HepG2 (cell line): ENCODE measurements at places on chromosomes 1 and 21. TPM values are rescaled to one million over a fixed set of nuclear protein-coding genes. Genes with fewer than 3 reads are reported as not detected.

Gene FOXD2
- total RNA-seq: 0.07 and 0.09 TPM in 2 replicates

Gene HES2
- 0.10 and 0.11 TPM in 2 replicates for total RNA-seq

Gene SLC2A5
- total RNA-seq: 0.04 TPM in 1 of 2 replicates, not detected in the other

Gene LYPD8
- total RNA-seq: not detected in 2 replicates

Gene GBP3
- total RNA-seq: 0.32 and 0.46 TPM in 2 replicates

DNA sequence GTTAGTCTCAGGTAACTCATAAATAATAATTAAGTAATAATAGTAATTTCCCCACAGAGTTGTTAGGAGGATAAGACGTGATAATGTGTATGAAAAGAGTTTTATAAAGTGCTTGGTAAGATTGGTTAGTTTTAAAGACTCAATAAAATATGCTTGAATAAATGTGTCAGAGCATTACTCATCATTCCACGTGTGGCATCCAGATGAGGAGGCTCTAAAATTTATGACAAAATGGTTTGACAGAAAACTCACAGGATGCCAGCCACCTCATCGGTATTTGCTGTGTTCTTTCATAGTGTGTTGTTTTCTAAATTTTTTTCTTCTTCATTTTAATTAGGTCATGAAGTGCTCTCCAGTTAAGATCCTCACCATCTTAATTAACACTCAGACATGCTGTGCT, 19.1 kb upstream of the SPAG17 start:
- no peak for DNase-seq
- no peak overlapping the region for H3K4me3 ChIP-seq
- no peaks in the 10 kb centered on the region for H3K4me1 ChIP-seq
- H3K27me3 ChIP-seq: no peaks in the 10 kb centered on the region
- no peaks in the 10 kb centered on the region for H3K36me3 ChIP-seq

GRCh38 chr1:91877574-91878208, 8.3 kb downstream of the TGFBR3 start:
- no peak overlapping the region for H3K27ac ChIP-seq
- no peak overlapping the region for H3K4me3 ChIP-seq
- DNase-seq: no peak
- H3K4me1 ChIP-seq: peaks cover 97% of the 10 kb centered on the region
- H3K36me3 ChIP-seq: 0 out of 3 replicates have a peak, but pooled peaks cover 3% of the 10 kb centered on the region
- H3K27me3 ChIP-seq: no peaks in the 10 kb centered on the region

Gene WNT4
- not detected in 2 replicates for total RNA-seq

- H3K4me1 ChIP-seq: no peaks in the 10 kb centered on the region
- no peak overlapping the region for H3K4me3 ChIP-seq
- H3K36me3 ChIP-seq: no peaks in the 10 kb centered on the region
Observed at GRCh38 chr1:201551877-201552731, 13.2 kb downstream of the NAV1 start.

Gene EDARADD
- not detected in 2 replicates for total RNA-seq

GRCh38 chr21:36705679-36706481, 7.0 kb downstream of the SIM2 start:
- no peaks in the 10 kb centered on the region for H3K4me1 ChIP-seq
- H3K36me3 ChIP-seq: no peaks in the 10 kb centered on the region
- peaks cover 38% of the 10 kb centered on the region for H3K27me3 ChIP-seq
- DNase-seq: no peak
- H3K4me3 ChIP-seq: no peak overlapping the region

DNA sequence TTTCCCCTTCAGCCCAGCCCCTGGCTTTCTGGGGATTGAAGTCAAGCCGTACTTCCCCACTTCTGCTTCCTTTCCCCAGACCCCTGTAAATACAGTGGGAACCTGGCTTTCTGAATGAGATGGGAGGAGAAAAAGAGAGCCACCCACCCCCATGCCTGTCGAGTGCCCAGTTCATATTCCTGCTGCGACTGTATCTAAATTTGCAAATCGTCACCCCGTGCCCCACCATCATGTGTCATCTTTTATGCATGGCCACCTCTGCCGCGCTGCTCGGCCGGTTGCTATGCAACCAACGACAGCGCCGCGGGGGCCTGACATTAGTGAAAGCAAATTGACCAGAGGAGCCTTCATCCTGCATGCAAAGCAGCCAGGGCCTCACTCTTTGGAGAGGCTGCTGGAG, 143.0 kb downstream of the ELAVL4 start:
- H3K27ac ChIP-seq: no peak overlapping the region
- no peaks in the 10 kb centered on the region for H3K4me1 ChIP-seq
- H3K27me3 ChIP-seq: no peaks in the 10 kb centered on the region
- no peak overlapping the region for H3K4me3 ChIP-seq
- H3K36me3 ChIP-seq: no peaks in the 10 kb centered on the region
- no peak for DNase-seq

DNA sequence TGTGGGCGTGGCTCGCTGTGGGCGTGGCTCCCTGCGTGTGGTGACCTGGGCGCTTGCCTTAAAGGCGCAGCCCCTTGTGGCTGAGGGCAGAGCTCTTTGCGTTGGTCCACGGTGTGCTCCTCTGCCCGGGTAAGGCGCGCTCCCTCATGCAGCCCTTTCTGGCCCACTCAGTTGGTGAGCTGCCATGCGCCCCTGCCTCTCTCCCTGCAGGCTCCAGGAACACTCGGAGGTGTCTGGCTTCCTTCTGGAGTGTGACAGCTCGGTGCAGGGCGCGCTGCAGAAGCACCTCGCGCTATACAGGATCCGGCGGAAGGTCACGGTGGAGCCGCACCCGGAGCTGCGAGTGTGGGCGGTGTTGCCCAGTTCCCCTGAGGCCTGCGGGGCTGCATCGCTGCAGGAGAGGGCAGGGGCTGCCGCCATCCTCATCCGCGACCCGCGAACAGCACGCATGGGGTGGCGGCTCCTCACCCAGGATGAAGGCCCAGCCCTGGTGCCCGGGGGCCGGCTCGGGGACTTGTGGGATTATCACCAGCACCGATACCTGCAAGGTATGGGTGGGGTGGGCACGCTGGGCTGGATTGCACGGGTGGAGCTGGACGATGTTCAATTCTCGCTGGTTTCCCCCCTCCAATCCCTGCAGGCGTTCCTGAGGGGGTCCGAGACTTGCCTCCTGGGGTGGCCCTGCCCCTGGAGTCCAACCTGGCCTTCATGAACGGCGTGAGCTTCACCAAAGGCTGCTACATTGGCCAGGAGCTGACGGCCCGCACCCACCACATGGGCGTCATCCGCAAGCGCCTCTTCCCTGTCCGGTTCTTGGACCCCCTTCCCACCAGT, 9.1 kb downstream of the IBA57 start:
- H3K4me1 ChIP-seq: no peaks in the 10 kb centered on the region
- no peak overlapping the region for H3K4me3 ChIP-seq
- no peak for DNase-seq
- no peaks in the 10 kb centered on the region; the same call in 1 of the 2 replicates for H3K27me3 ChIP-seq
- no peak overlapping the region for H3K27ac ChIP-seq

DNA sequence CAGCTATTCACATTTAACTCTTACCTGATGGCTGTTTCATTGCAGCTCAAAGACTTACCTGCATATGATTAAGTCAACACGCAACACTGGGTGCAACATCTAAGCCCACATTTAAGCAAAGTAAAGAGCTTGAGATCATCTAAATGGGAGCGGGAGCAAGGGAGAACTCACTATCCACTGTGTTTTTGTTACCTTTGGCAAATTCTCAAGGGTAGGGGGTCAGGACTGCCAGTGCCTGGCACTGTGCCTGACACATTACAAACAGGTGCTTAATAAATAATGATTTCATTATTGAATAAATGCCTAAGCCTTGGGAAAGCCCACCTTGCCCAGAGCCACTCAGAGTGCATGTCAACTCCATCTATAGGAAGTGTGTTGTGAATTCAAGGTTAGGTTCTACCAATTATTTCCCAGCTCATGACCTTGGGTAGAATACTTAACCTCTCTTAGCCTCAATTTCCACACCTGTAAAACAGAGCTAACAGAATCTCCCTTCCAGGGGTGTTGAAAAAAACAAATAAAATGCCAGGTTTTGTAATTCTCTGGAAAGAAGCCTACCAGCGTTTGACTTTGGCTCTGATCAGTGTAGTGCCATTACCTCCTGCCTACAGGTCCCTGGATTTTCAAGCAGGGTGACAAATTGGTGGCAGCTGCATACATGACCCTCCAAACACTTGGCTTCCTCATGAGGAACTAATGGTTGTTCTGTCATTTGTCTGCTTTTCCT, 109.7 kb downstream of the TGFBR3 start:
- no peak overlapping the region for H3K27ac ChIP-seq
- H3K27me3 ChIP-seq: no peaks in the 10 kb centered on the region
- no peaks in the 10 kb centered on the region; the same call in 1 of the 2 replicates for H3K4me1 ChIP-seq
- DNase-seq: no peak

Gene SPATA45
- 0.64 and 0.86 TPM in 2 replicates for total RNA-seq

DNA sequence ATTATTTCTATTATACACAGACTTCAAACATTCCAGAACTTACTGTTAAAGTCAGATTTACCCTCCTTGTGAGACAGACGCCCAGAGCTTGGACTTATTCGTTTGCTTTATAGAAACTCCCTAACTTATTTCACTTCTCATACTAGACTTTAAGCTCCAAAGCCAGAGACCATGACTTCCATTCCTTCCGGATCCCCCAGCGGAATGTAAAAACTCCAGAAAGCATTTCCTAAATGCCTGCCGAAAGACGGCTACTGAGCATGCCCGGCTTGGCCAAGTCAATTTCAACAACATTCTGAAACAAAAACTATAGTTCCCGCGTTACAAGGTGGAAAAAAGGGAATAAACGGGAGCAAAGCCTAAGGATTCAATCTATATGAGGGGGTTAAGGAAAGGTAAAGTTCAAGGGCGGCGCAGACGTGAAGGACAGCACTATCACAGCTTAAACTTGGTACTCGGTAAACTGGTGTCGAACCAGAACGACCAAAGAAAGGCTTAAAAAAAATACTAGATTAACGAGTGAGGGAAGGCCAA, 1.1 kb downstream of the USP48 start:
- peaks cover 41% of the 10 kb centered on the region for H3K4me1 ChIP-seq
- H3K4me3 ChIP-seq: peak overlapping the region; percentile 97
- peak; percentile 50 for DNase-seq
- peak overlapping the region; percentile 99 for H3K27ac ChIP-seq
- no peaks in the 10 kb centered on the region; the same call in 2 of the 3 replicates for H3K27me3 ChIP-seq
- no peaks in the 10 kb centered on the region for H3K36me3 ChIP-seq

Gene OR2W3
- not detected in 2 replicates for total RNA-seq

DNA sequence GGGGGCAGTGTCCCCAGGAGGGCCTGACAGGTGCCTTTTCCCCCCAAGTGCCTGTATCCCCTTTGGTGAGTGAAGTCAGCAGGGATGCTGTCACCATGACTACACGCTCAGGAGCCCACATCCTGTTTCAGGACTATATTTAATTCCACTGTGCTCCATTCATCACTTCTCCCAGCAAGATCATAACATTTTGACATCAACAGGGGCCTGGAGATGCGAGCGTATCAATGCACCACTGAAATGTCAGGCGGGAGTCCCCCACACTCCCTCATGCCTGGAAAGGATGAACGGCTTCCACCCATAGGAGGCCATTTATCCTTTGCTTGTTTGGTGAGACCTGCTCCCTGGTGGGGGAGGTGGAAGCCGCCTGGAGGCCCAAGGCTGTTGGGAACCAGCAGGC, 119.1 kb downstream of the PTPRU start:
- H3K4me3 ChIP-seq: no peak overlapping the region
- no peak overlapping the region for H3K27ac ChIP-seq
- H3K36me3 ChIP-seq: no peaks in the 10 kb centered on the region
- peaks cover 13% of the 10 kb centered on the region; the same call in 1 of the 3 replicates for H3K27me3 ChIP-seq
- H3K4me1 ChIP-seq: peaks cover 17% of the 10 kb centered on the region
- DNase-seq: no peak

Gene KIF21B
- 0.13 and 0.20 TPM in 2 replicates for total RNA-seq

DNA sequence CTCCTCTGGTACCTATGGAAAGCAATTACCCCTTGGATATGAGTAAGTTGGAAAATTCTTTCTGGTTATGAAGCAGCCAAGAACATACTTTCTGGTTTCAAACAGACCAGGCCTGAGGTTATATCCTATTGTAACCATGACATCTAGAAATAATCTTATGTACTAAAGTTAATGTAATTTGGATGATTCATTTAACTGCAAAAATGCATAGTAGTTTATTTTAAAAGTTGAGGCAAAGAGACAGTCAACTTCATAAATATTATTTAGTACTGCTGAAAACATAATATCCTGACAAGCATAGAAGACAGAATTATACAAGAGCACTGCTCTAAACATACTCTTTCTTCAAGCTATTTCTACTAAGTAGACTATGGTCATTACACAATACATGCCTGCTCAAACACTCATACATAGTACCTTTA, 25.5 kb downstream of the ODF2L start:
- H3K4me3 ChIP-seq: no peak overlapping the region
- H3K36me3 ChIP-seq: no peaks in the 10 kb centered on the region
- no peaks in the 10 kb centered on the region for H3K27me3 ChIP-seq
- no peak for DNase-seq

DNA sequence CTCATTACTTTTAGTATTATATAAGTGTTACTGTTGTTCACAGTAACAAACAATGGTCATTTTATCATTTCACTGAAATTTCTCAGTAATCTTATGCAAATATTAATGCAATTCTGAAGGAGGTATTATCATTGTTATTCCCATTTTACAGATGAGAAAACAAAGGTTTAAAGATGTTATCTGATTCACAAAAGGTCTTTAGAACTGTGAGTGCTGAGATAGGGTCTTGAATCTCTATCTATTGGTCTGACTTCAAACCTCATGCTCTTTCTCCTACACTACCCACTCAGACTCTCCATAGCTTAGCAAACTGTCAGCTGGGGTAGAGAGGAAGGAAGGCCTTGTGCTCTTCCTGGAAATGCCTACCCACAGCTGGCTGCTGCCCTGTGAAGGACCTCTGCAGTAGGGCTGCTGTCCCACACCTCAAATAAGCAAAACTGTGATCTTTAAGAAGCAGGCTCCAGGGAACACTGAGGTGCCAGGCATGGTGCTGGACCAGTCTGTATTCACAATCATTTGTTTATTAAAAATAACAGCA, 6.2 kb upstream of the OSCP1 start:
- no peak overlapping the region for H3K4me3 ChIP-seq
- H3K27me3 ChIP-seq: no peaks in the 10 kb centered on the region
- DNase-seq: no peak
- H3K36me3 ChIP-seq: peaks cover 62% of the 10 kb centered on the region

- no peaks in the 10 kb centered on the region for H3K4me1 ChIP-seq
- no peak overlapping the region for H3K27ac ChIP-seq
- no peak for DNase-seq
- no peak overlapping the region for H3K4me3 ChIP-seq
Observed at GRCh38 chr21:28439251-28439650, 553.4 kb downstream of the LTN1 start.

DNA sequence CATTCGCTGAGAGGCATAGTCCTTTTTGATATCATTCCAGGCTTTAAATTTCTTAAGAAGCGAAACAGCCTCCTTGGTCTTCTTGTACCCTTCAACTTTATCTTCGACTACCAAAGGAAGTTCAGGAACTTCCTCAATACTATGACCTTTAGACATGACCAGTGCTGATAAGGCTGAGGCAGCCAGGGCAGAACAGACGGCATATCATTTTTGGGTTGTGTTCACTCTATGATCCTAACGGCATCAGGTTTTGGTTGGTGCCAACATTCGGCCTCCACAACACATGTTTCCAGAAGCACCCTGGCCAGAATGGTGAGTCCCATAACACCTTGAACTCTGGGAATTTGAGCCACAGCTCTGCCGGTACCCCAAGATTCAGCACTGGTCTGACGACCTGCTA, 31.4 kb upstream of the MYOC start:
- DNase-seq: no peak
- no peak overlapping the region for H3K27ac ChIP-seq
- H3K4me3 ChIP-seq: no peak overlapping the region
- no peaks in the 10 kb centered on the region for H3K36me3 ChIP-seq
- H3K27me3 ChIP-seq: no peaks in the 10 kb centered on the region

- H3K27ac ChIP-seq: no peak overlapping the region
- H3K27me3 ChIP-seq: no peaks in the 10 kb centered on the region
- DNase-seq: no peak
- H3K36me3 ChIP-seq: no peaks in the 10 kb centered on the region
- H3K4me1 ChIP-seq: no peaks in the 10 kb centered on the region
- H3K4me3 ChIP-seq: no peak overlapping the region
Observed at GRCh38 chr1:164953098-164953497, 394.1 kb downstream of the PBX1 start.
